Epithelial cell of proximal tubule (primary cell): ENCODE measurements at places on chromosomes 2 and 18.
A peak's percentile ranks its signal among the peaks of the same experiment; 100 is the strongest.

DNA sequence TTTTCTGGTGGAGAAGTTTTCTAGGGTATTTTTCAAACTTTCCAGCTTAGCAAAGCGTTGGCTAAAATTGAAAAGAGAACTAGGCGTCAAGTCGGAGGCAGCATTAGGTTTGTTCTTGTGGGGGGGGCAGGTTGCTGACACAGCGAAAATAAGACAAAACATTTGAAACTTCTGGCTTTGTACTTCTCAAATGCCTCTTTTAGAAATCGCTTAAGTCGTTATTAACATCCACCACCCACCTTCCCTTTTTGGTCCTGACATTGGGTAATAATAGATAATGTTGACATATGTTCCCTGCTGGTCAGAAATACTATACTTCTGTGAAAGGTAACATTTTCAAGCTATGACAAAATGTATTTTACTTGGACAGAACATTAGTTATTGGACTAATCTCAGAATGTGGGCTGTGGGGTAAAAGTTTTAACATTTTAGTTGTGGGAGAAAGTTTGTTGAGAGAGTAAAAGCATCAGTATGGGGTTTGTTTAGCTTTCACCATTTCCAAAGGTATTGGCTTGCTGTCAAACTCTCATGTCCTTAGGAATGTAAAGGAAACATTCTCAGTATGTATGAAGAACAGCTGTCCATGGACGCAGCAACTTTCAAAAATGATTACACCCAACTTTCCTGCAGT, 88.1 kb upstream of the ZEB2 start:
- no peak for DNase-seq

DNA sequence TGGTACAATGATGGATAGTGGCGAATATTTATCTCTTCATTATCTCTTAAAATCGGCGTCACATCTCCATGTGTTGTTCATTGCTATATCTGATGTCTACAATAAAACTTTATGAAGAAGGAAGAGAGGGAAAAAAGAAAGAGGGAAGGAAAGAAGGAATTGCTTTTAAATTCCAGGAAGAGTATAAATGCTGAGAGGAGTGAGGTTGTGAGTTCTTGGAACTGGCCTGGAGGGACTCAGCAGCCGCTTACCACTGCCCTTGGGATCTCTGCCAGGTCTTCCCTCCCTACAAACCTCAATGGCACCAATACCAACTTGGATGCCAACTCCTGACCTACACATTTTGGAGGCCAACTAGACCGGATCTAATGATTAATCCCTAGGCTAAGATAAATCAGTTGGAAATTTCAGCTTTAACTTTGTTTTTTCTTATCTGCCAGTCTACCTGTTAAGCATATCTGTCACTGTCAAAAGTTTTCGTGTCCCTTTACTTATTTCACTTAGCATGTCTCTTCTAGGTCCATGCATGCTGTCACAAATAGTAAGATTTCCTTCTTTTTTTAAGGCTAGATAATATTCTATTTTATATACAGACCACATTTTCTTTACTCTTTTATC, 9.8 kb downstream of the SCN9A start:
- DNase-seq, result no peak

GRCh38 chr18:68837665-68838451, 40.0 kb downstream of the CCDC102B start:
- DNase-seq, result no peak

GRCh38 chr2:16604236-16604635, 61.4 kb downstream of the CYRIA start:
- DNase-seq, result no peak

GRCh38 chr18:47877892-47878291, 52.6 kb downstream of the SMAD2 start:
- no peak for DNase-seq

GRCh38 chr2:192267484-192267883, 72.8 kb upstream of the TMEFF2 start:
- no peak for DNase-seq

- DNase-seq, result no peak
Measured at GRCh38 chr2:240398661-240399267, 36.7 kb upstream of the GPC1 start.

- no peak for DNase-seq
Measured at GRCh38 chr2:68845043-68845442, 26.2 kb downstream of the BMP10 start.

DNA sequence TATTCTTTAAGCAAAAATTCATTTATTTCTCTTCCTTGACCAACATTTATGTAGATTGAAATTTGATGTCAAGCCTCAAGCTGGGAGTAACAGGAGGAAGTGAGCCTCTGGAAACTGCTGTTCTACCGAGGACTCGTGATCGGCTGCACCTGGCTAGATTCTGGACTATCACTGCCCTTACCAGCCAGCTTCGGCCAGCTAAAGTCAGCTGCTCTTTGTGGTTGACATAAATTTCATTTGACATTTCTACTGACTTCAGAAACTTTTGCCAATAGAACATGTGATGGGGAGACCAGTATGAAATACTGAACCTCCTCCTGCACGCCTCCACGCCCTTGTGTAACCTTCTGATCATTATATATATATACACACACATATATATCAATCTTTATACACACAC, 74.2 kb upstream of the RGPD5 start:
- DNase-seq, result no peak

DNA sequence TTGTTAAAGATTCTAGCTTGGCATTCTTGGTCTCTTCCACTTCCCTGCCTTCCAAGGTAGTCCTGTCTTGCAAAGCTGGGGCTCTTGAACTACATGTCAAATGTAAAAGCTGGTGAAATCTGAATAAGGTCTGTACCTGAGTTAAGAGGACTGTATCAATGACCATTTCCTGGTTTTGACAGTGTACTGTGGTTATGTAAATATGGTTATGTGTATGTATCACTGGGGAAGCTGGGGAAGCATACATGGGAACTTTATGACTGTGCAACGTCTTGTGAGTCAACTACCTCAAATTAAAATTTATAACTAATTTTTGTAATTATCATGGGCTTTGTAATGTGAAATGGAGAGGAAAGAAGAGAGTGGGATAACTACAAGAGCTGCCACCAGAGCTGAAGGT, 81.7 kb downstream of the COL4A4 start:
- no peak for DNase-seq

- no peak for DNase-seq
Measured at GRCh38 chr2:88053296-88053695, 2.3 kb downstream of the KRCC1 start.

DNA sequence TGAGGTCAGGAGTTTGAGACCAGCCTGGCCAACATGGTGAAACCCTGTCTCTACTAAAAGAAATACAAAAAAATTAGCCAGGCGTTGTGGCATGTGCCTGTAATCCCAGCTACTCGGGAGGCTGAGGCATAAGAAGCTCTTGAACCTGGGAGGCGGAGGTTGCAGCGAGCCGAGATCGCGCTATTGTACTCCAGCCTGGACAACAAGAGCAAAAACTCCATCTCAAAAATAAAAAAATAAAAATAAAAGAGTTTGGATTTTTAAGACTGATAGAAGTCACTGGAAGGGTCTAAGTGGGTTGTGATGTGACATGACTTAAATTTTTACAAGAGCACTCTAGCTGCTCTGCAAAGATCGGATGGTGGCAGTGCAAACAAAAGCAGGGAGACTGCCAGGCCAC, 15.9 kb downstream of the KCNK3 start:
- DNase-seq, result no peak

GRCh38 chr2:188450732-188451483, 159.2 kb downstream of the GULP1 start:
- DNase-seq, result no peak

- DNase-seq, result no peak
Measured at GRCh38 chr2:219517954-219518778, 3.9 kb downstream of the ASIC4 start.

- no peak for DNase-seq
Measured at GRCh38 chr2:55865096-55865835, 58.3 kb downstream of the EFEMP1 start.

GRCh38 chr2:30511122-30512083, 64.4 kb downstream of the LCLAT1 start:
- DNase-seq, result peak; percentile 16

DNA sequence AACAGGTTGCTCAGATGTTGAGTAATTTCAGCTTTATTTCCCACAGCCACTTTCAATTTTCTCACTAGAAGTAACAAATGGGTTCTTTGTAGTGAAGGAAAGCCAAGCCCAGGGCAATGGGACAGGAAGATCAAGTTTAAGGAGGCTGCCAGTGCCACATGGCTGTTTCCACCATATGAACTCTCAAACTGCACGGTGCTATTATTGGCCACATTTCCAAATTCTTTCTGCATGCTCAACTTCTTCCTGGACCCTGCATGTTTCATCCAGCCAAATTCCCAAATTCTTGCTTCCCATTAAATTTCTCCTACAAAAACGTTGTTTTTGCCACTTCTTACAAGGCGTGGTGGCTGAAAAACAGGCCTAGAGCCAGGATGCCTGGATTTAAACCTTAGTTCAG, 193.3 kb upstream of the SPHKAP start:
- no peak for DNase-seq

- no peak for DNase-seq
Measured at GRCh38 chr2:171479154-171479814, 43.0 kb upstream of the CYBRD1 start.

GRCh38 chr2:60475123-60475830, 78.2 kb downstream of the BCL11A start:
- DNase-seq, result no peak

- no peak for DNase-seq
Measured at GRCh38 chr2:240365971-240366471, 69.4 kb upstream of the GPC1 start.

DNA sequence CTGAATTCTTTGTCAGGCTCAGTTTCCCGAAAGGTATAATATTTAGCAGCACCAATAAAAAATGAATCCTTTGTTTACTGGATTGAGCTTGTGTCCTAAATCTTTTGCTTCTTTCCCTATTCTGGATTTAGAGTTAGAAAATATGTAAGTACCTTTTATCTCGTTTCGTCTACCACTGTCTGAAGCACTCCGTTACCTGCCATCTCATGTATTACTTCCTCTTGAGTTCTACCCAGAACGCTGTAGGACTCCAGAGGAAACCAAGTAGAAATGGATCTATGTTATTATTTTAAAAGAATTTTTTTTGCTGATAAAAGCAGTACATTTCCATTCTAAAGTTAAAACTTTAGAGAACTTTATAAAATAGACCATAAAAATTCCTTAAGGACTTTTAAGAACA, 13.5 kb downstream of the ANKRD12 start:
- no peak for DNase-seq

DNA sequence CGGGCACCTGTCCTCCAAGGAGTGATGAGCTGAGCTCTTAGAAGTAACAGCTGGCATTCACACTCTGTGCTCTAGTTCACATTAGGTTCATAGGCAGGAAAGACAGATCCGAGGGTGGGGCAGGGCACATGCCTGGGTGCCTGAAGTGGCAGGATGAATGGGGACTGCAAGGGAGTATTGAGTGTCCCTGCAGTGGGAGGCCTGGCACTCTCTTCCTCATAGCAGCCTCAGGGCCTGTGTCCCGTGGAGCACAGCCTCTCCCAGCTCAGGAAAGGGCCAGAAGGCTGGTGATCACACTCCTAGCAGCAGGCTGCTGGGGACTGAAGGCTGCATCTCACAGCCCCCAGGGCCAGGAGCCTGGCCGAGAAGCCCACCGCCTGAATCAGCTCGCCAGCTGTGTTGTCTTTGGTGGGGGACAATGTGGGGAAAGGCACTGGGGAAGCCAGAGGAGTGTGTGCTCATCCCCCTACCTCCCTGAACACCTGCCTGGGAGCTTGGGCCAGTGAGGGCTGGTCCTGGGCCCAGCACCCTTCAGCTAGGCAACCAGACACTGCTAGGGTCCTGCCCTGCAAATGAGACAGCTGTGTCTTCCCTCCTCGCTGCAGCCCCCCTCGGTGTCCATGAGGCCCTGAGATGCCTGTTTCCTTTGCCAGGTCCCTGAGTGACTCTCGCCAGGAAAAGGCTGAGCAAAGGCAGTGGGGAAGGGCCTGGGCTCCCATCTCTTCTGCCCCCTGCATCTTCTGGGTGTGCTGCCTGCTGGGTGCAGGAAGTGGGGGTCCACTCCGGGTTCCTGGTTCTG, 48.2 kb upstream of the HS6ST1 start:
- no peak for DNase-seq

DNA sequence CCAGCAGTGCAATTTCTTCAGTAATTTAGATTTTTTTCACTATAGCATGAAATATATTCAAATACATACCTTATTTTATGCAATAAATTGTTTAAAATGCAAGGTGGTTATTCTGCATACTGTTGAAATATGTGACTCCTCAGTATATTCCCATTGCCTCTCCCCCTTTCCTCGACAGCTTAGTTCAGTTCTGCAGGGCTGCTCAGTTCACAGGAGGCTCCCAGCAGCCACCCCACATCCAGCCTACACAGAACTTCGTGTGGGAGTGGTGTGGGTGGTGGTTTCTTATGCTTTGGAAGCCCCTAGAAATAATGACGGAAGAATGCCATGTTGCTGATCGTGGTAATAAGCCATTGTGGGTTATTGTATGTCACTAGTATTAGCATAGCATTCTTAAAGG, 79.7 kb downstream of the FAM210A start:
- no peak for DNase-seq

- no peak for DNase-seq
Measured at GRCh38 chr2:62467475-62468321, 38.3 kb downstream of the TMEM17 start.

DNA sequence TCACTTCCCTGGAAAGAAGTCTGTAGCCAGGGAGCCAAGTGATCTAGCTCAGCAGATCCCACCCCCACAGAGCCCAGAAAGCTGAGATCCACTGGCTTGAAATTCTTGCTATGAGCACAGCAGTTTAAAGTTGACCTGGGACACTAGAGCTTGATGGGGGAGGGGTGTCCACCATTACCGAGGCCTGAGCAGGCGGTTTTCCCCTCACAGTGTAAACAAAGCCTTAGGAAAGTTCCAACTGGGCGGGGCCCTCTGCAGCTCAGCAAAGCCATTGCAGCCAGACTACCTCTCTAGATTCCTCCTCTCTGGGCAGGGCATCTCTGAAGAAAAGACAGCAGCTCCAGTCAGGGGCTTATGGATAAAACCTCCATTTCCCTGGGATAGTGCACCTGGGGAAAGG, 887.2 kb upstream of the LRATD1 start:
- DNase-seq, result no peak

DNA sequence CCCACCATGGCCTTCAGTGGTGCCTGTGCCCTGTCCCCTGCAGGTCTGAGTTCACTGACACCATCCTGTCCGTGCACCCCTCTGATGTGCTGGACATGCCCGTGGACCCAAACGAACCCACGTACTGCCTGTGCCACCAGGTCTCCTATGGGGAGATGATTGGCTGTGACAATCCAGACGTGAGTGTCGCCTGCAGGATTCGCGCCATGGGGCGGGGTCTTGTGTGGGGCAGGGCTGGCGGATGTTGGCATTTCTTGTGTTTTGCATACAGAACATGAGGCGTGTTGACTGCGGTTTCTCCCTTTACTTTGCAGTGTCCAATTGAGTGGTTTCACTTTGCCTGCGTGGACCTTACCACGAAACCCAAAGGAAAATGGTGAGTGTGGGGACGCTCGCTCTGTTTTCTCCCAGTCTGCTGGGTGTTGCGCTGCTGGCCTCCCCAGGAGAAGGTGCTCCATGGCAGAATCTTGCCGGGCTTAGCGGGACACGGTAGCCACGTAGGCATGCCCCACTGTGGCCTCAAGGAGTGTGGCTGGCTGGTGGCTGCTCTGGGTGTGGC, 11.5 kb upstream of the D2HGDH start:
- no peak for DNase-seq
